ENCODE measurements at places on chromosomes 5 and 9.
A peak's percentile ranks its signal among the peaks of the same experiment; 100 is the strongest.

DNA sequence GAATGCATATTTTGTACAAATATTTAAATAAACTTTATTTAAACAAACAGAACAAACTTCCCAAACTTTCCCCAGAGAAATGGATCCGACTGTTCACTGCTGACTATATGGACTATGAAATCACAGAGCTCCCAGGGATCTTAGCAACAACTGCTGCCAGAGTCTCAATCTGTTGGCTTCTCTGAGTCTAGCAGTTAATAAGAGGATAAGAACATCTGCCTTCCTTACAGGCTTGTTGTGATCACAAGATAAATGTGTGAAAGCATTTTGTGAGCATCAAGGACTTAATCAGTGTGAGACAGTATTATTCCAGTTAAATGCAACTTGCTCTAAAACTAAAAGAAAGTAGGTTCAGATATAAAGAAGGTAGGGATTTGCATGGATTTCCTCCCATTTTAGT is 31.4 kb upstream of the MYOT start:
- no peak for DNase-seq

DNA sequence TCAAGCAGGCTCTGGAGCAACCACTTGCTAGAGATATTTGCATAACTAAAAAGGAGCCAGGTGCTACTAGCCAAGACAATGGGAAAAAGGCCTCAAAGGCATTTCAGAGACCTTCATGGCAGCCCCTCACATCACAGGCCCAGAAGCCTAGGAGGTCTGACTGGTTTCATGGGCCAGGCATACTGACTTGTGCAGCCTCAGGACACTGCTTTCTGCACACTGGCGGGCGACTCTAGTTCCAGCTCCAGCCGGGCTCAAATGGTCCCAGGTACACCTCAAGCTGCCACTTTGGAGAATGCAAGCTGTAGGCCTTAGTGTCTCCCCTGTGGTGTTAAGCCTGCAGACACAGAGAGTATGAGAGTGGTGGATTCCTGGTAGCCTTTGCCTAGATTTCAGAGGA is 27.1 kb downstream of the COX7C start:
- no peak for DNase-seq

- DNase-seq: no peak
Measured at GRCh38 chr5:173507171-173507570, 109.3 kb downstream of the BOD1 start.

DNA sequence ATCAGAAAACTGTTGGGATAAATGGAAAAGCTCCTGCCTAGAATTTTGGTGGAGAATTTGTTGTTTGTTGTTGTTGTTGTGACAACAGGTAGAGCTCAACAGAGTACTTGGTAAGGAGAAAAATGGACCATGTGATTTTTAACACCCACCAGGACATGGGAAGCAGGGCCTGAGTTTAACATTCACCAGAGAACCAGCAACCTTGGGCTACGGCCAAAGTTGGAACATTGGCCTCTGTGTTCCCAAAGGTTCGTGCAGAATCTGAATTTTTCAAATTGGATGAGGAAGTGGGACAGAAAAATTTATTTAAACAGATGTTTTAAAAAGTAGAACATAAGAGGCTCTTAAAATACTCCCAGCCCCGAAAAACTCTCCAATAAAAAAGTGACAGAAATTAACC is 127.0 kb downstream of the GNA14 start:
- DNase-seq: no peak

GRCh38 chr5:55923177-55923771 is 71.5 kb downstream of the IL6ST start:
- no peak for DNase-seq

DNA sequence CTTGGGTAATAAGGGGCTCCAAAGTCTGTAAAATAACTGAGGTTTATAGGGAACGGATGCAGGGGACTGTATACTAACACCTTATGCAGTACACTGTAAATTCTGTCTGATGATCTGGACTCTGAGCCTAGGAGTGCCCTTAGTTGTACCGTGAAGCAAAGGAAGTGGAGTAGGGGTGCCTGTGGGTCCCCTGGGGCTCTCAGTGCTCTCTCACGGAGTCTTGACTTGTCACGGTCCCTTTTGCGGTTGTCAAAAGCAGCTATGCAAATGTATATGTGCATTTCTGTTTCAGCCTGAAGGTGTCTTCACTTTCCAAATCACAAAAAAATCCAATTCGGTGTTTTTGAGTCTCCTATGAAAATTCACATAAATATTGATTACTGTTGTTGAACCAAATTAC is 17.8 kb downstream of the DMRT1 start:
- DNase-seq: no peak

DNA sequence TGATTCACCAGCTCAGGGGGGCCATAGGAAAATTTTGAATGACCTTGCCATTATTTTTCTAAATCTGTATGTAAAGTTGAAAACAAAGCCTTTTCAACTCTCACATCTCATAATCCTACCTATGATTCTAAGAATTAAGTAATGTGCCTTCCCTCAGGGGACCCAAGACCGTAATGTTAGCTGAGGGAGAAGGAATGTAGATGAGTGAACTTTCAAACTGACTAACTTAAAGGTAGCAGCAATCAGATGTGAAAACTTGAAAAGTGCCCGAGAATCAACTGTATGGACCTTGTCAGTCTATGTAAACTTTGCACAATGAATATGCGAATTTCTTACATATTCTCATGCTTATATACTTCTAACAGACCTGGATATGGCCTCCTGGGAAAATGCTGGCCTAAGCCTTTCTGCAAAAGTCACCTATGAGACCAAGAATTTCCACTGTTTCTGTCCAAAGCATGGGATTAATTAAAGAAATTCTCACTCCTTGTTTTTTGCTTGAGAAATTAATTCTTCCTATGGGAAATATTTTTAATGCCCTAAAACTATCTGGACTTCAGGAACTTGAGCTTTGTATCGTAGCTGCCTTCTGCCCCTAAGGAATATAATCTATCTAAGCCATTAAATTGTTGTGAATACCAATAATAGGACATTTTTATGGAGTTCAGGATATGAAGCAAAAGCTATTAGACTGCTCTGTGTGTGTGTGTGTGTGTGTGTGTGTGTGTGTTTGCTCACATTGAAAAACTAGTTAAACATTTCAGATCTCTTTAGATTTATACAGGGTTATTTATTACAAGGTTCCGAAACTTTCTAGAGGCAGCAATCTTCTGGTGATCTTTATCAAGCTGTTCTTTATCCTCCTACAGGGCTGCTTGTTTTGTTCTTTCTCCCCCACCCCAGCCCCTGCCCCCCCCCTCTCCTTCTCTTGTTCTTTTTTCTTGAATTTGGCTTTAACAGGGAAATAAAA is 169.1 kb upstream of the CLINT1 start:
- DNase-seq: no peak

DNA sequence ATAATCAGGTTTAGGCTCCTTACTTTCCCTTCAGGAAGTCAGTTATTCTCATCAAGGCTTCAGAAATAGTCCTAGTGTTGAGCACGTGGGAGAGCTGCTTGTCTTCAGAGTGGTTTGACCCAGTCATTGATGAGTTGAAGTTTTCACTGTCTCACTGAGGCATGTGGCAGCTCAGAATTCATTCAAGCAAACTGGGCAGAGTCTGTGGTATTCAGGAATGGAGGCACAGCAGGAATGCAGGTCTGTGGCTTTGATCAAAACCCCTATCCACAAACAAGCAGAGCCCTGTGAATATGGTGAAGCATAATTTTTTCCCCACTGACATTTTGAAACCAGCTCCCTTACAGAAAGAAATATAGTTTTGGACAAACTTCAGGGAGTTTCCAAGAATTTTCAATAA is 207.3 kb downstream of the CD180 start:
- DNase-seq: peak; percentile 91

DNA sequence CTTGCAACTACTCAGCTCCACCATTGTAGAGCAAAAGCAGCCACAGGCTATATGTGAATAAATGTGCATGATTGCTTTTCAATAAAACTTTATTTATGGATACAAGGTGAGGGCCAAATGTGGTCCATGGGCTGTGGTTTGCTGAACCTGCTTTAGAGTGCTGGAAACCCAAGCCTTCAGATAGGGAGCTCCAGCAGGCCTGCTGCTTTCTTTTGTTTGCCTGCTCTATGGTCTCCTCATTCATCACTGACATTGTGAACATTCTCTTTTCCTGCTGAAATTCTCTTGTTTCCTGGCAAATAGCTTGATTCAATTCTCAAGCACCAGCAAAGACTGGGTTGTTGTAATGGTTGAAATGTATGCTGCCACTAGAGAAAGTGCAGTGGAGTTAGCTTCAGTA is 26.0 kb downstream of the EGFLAM start:
- DNase-seq: no peak

DNA sequence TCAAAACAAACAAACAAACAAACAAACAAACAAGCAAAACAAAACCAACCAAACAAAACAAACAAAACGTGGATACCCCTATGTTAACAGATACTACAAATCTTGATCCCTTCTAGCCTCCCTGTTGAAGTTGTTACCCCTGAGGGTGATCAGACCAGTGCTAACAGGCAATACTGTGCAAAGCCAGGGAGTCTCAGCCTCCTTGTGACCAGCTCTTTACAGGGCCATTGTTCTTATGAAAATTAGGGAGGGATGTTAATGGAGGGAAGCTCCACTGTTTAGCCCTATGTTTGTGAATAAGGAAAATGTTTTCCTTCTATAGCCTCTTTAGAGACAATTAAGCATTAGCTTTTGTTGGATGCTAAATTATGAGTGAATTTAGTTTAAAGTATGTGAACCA is 1072.1 kb upstream of the WWC1 start:
- no peak for DNase-seq

GRCh38 chr9:135903786-135904520 is 3.4 kb downstream of the CAMSAP1 start:
- DNase-seq: no peak

GRCh38 chr5:73564675-73565074 is 764 bp downstream of the ANKRA2 start:
- DNase-seq: peak; percentile 19

GRCh38 chr9:92600462-92601261 is 64.9 kb upstream of the ECM2 start:
- DNase-seq: peak; percentile 87

GRCh38 chr5:139494256-139494655 is 11.7 kb upstream of the STING1 start:
- no peak for DNase-seq

DNA sequence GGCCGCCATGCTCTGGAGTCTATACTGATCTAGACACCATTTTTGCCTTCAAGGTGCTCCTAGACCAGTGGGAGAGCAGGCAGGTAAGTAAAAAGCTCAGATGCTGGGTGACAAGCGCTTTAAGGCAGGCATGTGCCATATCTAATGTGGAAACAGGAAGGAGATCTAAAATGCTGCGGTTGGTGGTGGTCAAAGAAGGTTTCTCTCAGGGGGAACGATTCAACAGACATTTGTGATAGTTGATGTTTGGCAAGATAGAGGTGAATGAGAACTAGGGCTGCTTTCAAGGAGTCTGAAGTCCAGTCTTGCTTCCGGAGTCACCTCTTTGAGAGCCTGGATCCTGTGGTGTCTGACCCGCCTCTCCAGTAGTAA is 146.2 kb upstream of the KLF4 start:
- DNase-seq: no peak

DNA sequence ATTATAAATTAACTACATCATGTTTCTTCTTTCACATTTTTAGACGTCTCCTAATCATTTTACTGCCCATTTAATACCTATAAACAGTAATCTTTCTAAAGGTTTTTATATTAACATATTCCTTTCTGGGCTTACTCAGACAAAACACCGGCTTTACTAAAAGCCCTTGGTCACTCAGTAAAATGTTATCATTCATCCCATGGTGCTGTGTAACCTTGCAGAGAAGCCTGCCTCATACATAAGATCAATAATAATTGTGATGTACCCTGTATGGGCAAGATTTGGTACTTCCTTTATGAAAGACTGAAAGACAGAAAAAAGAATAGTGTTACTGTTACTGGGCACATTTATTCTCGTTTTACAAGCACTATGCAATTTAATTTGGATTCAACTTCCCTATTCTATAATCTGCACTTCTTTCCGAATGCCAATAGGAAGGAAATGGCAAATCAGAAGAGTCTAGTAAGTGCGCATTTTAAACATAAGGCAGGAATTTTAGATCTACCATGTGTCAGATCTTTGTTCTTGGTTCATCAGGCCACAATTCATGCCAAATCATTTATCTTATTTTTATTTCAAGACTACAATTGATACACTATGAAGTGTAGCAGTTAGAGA is 522.2 kb downstream of the CSNK1G3 start:
- DNase-seq: no peak

- DNase-seq: peak; percentile 96
Measured at GRCh38 chr5:83568186-83568585, 96.6 kb downstream of the VCAN start.

DNA sequence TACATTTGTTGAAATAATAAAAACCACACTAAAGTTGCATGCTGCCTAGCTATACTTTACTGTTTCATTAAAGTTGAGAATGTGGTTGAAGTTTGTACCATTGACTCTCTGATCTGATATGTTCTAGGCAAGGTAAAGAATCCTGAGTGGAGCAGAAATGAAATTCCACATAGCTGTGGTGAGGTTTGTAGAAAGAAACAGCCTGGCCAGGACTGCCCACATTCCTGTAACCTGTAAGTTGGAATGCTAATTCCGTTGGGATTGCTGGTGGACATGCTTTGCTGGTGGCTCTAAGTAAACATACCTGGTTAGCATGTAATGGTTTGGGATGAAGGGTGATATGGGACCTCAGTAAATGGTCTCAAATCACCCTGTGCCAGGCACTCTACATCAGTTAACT is 16.8 kb downstream of the NFX1 start:
- DNase-seq: no peak

DNA sequence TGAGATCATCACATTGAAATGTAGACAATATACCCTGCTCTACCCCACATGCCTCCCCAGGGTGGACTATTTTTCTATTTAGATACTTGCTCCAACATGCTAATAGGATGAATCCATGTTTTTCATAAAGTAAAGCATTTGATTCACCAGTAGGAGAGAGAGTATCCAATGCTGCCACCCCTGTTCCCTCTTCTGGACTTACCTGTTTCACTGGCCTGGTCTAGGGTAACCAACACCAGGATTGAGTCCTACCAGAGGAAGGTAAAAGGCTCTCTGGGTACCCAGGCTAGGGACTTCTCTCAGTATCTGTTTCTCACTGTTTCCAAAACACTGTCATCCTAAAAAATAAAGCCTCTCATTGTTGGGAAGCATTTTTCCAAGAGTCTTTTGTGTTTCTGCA is 30.2 kb upstream of the GABRP start:
- DNase-seq: no peak

DNA sequence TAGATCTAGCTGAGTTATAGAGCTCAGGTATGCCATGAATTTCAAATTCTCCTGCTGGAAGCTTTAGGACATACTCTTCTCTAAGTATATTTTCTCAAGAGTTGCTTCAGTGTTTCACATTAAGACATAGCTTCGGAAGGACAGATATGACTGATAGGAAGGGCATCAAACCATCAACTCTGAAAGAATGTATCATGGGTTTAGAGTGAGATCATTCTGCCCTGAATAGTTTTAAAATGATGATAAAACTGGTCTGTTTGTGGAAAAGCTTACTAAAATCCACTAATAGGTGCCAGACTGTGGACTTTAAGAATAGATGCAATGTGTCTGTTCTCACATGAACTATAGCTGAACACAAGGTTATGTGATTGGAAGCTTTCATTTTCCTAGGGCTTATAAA is 8.4 kb downstream of the SPEF2 start:
- DNase-seq: no peak

Measured in fibroblast of lung (primary cell).